Upper lobe of left lung (tissue), 6 donors: ENCODE measurements at places on chromosomes 1 and 21. TPM values are rescaled to one million over a fixed set of nuclear protein-coding genes. Genes with fewer than 3 reads are reported as not detected.

DNA sequence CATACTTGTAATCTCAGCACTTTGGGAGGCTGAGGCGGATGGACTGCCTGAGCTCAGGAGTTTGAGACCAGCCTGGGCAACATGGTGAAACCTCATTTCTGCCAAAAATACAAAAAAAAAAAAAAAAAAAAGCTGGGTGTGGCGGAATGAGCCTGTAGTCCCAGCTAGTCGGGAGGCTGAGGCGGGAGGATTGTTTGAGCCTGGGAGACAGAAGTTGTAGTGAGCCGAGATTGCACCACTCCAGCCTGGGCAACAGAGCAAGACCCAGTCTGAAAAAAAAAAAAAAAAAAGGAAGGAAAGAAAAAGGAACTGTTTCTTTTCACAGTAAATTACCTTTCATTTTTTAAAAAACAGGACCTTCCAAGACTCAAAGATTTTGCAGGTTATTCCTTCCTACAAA lies 29.5 kb downstream of the LIN9 start:
- no peak overlapping the region for H3K4me3 ChIP-seq
- no peak for DNase-seq
- no peak overlapping the region for H3K27ac ChIP-seq
- no peaks in the 10 kb centered on the region for H3K4me1 ChIP-seq
- H3K27me3 ChIP-seq: no peaks in the 10 kb centered on the region

- H3K27me3 ChIP-seq: no peaks in the 10 kb centered on the region
- no peaks in the 10 kb centered on the region for H3K36me3 ChIP-seq
- no peak overlapping the region for H3K27ac ChIP-seq
- DNase-seq: no peak
- H3K4me1 ChIP-seq: peaks cover 9% of the 10 kb centered on the region
- H3K4me3 ChIP-seq: no peak overlapping the region
Observed at GRCh38 chr1:2377751-2378440, 13.5 kb downstream of the MORN1 start.

DNA sequence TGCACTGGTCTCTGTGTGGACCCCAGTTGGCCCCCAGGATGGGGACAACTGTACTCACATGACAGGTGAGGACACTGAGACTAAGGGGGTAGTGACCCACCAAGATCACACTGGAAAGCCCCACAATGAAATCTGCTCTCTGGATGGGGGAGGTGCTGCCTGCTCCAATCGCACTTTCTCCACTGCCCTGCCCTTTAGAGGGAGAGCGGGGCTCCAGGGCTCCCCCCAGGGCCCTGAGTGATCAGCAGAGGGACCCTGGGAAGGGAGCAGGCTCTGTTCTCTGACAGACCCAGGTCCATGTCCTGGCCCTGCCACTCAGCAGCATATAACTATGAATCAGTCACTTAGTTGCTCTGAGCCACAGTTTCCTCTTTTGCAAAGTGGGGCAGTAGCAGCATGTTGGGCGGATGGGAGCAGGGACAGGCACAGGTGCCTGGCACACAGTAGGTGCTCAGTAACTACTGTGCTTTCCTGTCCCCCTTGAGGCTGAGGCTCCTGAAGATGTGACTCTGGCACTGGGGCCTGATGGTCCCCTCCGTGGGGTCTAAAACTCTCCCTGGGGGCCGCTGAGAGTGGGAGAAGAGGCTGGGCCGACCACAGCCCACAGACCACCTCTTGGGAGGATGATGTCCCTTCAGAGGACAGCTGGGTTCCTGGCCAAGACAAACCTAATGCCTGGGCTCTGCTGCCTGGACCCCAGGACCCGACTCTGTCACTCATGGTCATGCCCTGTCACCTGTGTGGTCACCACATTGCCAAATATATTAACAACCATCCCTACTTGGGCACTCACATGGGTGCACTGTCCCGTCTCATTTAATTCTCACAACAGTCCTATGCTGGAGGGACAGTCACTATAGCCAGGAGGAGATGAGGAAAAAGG lies 222.7 kb downstream of the PTPRU start:
- no peaks in the 10 kb centered on the region for H3K4me1 ChIP-seq
- no peak overlapping the region for H3K27ac ChIP-seq
- no peaks in the 10 kb centered on the region for H3K36me3 ChIP-seq
- DNase-seq: no peak
- no peaks in the 10 kb centered on the region for H3K27me3 ChIP-seq

DNA sequence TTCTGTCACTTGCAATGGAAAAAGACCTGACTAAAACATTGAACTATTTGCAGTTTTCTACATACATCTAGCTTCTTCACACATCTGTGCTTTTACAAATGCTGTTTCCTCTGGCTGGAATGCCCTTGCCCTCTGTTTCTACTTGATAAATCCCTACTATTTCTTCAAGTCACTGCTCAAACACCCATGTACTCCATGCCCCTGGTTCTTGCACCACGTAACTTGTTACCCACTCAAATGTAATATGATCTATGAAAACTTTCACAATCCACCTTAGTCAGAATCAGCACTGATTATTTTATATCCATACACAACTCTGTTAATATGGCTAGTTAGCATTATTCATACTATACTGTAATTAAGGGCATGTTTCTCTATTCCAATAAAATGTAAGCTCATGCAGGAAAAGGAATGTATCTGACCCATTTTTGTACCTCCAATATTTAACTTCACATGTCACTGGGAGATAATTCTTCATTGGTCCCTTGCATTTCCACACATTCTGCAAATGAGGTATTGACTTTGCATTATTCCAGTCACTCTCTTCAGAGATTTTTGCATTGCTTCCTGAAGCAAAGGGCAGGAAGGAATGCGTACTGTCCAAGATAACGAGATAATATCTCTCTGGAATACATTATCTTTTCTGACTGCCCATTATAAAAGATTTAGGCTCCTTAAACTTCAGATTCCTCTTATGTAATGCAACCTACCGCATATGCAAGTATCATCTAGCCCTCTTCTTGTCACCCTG lies 158.3 kb downstream of the COL24A1 start:
- no peaks in the 10 kb centered on the region for H3K4me1 ChIP-seq
- no peaks in the 10 kb centered on the region for H3K27me3 ChIP-seq
- H3K27ac ChIP-seq: no peak overlapping the region
- no peaks in the 10 kb centered on the region for H3K36me3 ChIP-seq
- no peak for DNase-seq

GRCh38 chr1:246753670-246754535 lies 29.7 kb downstream of the SCCPDH start:
- DNase-seq: no peak
- H3K4me3 ChIP-seq: no peak overlapping the region
- no peaks in the 10 kb centered on the region for H3K36me3 ChIP-seq
- no peak overlapping the region for H3K27ac ChIP-seq

DNA sequence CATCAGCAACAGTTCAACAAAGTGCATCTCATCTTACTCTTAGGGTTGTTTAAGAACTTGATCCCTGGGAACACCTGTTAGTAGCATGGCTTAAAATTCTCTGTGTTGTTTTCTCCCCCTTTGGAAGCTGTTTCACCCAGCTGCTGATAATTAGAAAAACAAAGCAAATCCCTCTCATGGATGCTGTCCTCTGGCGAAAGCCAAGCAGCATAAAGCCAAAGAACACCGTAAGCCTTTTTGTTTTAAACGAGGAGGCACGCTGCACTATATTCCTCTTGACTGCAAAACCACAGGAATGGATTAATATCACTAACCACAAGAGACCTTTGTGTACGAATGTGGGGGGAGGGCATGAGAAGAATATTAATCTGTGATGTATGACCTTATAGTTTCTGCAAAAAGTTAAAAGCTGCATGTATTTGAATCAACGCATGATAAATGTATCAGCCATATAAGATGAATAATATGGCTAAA lies 923.2 kb downstream of the LTN1 start:
- H3K27ac ChIP-seq: no peak overlapping the region
- H3K4me3 ChIP-seq: no peak overlapping the region

DNA sequence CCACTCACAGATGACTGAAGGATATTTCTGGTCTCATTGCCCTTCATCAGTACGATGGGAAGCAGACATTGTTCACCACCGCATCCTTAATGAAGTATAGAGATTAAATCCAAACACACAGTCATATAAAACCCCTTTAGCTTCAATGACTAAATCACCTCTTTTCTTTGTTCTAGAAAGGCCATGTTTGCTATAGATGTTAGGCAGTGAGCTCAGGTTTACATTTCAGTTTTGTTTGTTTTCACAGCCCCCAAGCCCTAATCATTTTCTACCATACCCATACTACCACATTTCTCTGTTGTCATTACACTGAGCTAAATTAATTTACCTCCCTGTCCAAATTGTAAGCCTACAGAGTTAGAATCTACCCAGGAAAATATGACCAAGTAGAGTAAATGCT lies 385.1 kb downstream of the NTNG1 start:
- no peak overlapping the region for H3K27ac ChIP-seq
- H3K4me1 ChIP-seq: no peaks in the 10 kb centered on the region
- no peaks in the 10 kb centered on the region for H3K27me3 ChIP-seq
- no peaks in the 10 kb centered on the region for H3K36me3 ChIP-seq
- DNase-seq: no peak
- no peak overlapping the region for H3K4me3 ChIP-seq

- no peak for DNase-seq
- H3K36me3 ChIP-seq: no peaks in the 10 kb centered on the region
- H3K27ac ChIP-seq: no peak overlapping the region
- no peak overlapping the region for H3K4me3 ChIP-seq
Observed at GRCh38 chr1:221138516-221138915, 259.3 kb downstream of the HLX start.

GRCh38 chr1:84373436-84374141 lies 24.7 kb upstream of the DNASE2B start:
- H3K4me1 ChIP-seq: peaks cover 6% of the 10 kb centered on the region
- H3K4me3 ChIP-seq: no peak overlapping the region

DNA sequence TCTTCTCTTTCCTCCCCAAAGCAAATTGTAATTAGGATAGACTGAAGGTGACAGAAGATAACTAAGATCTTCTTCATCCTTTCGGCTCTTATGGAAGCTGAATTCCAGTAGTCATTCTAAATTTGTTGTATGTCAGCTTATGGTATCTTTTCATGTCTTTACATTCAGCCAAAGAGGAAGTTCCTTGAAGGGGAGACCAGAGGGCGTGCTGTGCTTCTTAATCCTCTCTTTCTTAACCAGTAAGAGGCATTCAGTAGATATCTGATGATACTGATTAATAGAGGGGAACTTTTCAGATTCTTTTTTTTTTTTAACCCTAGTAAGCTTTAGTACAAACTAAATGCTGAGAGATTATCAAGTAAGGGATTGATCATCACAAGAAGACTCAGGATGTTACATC lies 102.3 kb downstream of the OSBPL9 start:
- DNase-seq: no peak
- H3K4me1 ChIP-seq: no peaks in the 10 kb centered on the region
- H3K27me3 ChIP-seq: no peaks in the 10 kb centered on the region
- no peak overlapping the region for H3K27ac ChIP-seq

DNA sequence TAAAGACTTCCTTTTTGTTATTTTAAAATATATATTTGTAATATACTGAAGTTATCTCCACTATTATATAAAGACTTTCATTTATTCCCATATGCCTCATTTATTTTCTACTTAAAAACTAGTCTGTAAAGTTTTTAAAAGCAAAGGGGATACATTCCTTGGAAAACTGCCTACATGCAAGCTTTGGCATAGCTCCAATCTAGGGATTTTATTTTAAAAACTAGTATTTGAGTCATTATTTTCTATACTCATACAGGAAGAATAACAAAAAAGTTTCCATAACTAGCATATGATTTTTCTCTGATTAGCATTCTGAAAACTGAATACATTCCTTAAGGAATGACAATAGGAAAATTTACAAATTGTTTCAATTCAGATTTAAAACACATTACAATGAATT lies 88.9 kb downstream of the COL24A1 start:
- no peaks in the 10 kb centered on the region for H3K27me3 ChIP-seq
- no peaks in the 10 kb centered on the region for H3K36me3 ChIP-seq
- no peak overlapping the region for H3K4me3 ChIP-seq
- H3K4me1 ChIP-seq: no peaks in the 10 kb centered on the region
- H3K27ac ChIP-seq: no peak overlapping the region

GRCh38 chr1:207306603-207307002 lies 14.9 kb upstream of the CD55 start:
- no peaks in the 10 kb centered on the region for H3K27me3 ChIP-seq
- H3K4me3 ChIP-seq: no peak overlapping the region
- H3K27ac ChIP-seq: no peak overlapping the region
- no peak for DNase-seq

DNA sequence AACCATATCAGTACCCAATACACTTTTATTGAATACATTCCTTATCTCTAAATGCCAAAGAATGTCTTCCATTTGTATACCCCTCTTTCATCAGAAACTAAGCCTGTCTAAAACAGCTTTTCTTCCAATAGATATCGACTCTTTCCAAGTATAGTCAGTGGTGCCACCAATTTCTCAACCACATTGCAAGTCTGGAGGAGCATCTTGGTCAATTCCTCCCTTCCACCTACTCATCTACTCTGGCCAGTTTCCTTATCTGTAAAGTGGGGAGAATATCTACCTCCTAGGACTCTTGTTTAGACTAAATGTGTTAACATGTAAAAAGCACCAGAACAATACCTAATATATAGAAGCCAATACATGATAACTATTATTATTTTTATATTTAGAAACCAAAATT lies 28.5 kb upstream of the FGGY start:
- H3K36me3 ChIP-seq: no peaks in the 10 kb centered on the region
- DNase-seq: no peak
- H3K4me1 ChIP-seq: peaks cover 7% of the 10 kb centered on the region
- H3K27me3 ChIP-seq: no peaks in the 10 kb centered on the region

GRCh38 chr1:101451888-101452287 lies 215.1 kb downstream of the S1PR1 start:
- H3K27ac ChIP-seq: no peak overlapping the region
- no peak overlapping the region for H3K4me3 ChIP-seq
- H3K27me3 ChIP-seq: no peaks in the 10 kb centered on the region

GRCh38 chr1:219908170-219908569 lies 20.2 kb downstream of the SLC30A10 start:
- H3K27ac ChIP-seq: no peak overlapping the region
- H3K4me3 ChIP-seq: no peak overlapping the region
- no peaks in the 10 kb centered on the region for H3K27me3 ChIP-seq
- H3K36me3 ChIP-seq: no peaks in the 10 kb centered on the region

DNA sequence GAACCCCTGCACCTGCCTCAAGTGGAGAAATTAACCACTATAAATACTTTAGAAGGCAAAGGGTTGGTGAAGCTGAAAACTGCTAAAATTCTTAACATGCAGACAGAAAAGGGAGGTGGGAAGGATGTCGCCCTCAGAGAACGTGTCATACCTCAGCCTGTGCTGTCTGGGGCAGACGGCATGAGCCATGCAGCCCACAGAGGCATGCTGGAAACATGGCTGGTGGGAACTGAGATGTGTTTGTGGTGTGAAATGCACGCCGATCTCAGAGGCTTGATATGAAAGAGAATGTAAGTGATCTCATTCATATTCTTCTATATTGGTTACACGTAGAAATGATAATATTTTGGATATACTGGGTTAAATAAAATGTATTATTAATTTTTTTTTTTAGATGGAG lies 16.3 kb downstream of the AGPAT3 start:
- no peak for DNase-seq
- peaks cover 10% of the 10 kb centered on the region for H3K36me3 ChIP-seq
- no peak overlapping the region for H3K27ac ChIP-seq
- no peaks in the 10 kb centered on the region for H3K27me3 ChIP-seq

- no peak for DNase-seq
- peaks cover 17% of the 10 kb centered on the region for H3K4me1 ChIP-seq
- H3K4me3 ChIP-seq: no peak overlapping the region
- no peak overlapping the region for H3K27ac ChIP-seq
- H3K36me3 ChIP-seq: no peaks in the 10 kb centered on the region
Observed at GRCh38 chr1:205369701-205370123, 13.0 kb upstream of the KLHDC8A start.

Gene MUL1
- 39.3 TPM for total RNA-seq

Gene SERTAD4
- 6.2 TPM for total RNA-seq

Gene AMPD1
- total RNA-seq: 0.77 TPM

Gene IGFN1
- total RNA-seq: 6.3 TPM

Gene BEST4
- 1.0 TPM for total RNA-seq

Gene NIT1
- 44.3 TPM for total RNA-seq

Gene MIXL1
- 0.20 TPM for total RNA-seq
